ENCODE measurements at places on chromosomes 12 and 14.

GRCh38 chr12:67038486-67038885, 230.7 kb upstream of the CAND1 start:
- no peak for DNase-seq

DNA sequence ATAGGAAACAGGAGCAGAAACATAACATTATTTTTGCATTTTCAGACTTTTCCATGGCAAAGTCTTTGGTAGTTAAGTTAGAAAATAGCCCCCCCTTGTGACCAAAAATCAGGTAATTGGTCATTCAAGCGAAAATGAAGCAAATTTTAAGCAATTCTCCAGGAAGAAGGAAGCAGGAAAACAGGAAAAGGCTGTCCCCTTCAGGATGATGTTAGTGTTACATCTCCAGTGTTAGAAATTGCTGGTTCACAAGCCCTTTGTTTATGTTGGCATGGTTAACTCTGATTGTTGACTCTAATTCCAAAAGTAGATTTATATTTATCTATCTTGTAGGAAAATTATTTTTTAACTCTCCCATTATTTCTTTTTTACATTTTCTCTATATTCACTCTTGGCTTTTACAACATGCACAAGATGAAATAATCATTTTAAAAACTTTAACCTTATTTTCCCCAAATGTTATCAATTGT, 18.8 kb upstream of the GAS2L3 start:
- DNase-seq: peak; percentile 93

DNA sequence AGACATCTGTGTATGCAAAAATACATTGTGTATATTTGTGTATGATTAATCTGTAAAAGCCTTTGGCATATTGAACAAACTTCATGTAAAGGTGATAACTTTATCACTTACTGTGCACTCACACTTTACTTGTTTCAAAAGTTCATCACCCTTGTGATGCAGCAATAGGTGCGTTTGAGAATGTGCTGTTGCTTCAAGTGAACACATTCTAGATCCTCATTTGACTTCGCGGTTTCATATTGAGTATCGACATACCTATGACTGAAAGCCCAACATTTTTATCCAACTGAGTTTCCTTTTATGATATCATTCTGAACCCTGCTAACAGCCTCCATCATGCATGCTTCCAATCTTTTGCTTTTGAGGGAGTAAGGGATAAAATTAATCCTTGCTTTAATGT, 1086.9 kb downstream of the TMEM121 start:
- no peak for DNase-seq

GRCh38 chr14:77270361-77271112, 469 bp downstream of the NGB start:
- DNase-seq: no peak

GRCh38 chr12:62248873-62249272, 11.3 kb upstream of the USP15 start:
- DNase-seq: peak; percentile 19

GRCh38 chr12:93589081-93589480, 16.6 kb downstream of the SOCS2 start:
- DNase-seq: no peak

DNA sequence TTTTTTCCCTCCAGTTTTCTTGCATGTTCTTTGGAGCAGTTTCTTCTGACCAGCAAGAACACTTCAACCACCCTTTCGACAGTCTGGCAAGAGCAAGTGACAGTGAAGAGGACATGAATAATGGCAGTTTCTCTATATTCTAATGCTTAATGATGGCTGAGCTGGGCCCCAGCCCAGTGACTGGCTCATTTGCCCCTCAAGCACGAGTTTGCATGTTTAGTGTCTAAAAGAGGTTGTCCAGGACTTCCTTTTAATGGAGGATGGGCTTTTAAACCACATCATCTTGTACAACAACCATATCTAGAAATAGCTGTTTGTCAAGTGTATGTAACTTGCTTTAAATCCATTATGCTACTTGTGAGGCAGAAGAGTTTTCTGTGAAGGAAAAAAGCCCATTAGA, 28.4 kb downstream of the RAD9B start:
- no peak for DNase-seq

DNA sequence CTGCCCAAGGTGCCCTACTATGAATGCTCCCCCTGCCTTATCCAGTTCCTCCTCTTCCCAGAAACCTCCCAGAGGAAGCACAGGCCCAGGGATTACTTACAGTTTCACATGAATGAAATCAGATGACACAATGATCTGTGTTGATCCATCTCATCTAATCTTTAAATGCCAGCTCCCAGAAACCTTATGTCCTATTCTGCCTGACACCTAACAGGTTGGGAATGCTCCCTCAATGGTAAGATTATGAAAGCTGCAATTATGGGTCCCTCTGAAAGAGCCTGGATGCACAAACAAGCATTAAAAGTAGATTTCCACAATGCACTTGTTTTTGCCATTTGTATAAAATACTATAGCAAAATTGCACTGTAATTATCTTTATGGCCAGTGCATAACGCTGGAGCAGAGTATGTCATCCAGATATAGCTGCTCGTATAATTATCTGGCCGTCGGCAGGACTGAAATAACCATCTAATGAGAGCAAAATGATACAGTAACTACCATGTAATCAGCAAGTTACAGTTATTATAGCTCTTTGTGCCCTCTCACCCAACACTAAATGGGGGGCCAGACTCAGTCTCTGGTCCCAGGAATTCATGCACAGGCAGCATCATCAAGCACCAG, 4.4 kb upstream of the ZBTB39 start:
- DNase-seq: no peak

DNA sequence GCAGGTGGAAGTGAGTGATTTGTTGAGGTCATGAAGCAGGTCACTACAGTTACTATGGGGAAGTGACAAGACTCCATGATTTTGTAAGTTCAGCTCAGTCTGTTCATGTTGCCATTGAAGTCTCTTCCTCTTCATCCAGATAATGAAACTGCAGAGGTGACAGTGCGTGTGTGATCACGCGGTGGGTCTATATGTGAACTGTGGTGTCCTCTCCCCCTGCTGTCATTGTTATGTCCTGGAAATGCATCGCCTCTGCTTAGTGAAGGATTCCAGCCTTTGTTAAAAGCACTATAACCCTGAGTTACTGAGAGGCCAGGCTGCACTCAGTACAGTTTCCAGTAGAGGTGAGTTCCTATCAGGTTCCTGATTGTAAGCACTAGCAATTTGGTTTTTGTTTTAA, 216.2 kb upstream of the RMST start:
- no peak for DNase-seq

GRCh38 chr12:105783983-105784947, 354.5 kb downstream of the NUAK1 start:
- DNase-seq: no peak

- peak; percentile 55 for DNase-seq
Observed at GRCh38 chr12:115102450-115102849, 418.5 kb upstream of the TBX3 start.

GRCh38 chr14:40694023-40694422, 912.7 kb upstream of the LRFN5 start:
- DNase-seq: peak; percentile 27
